ENCODE measurements at places on chromosomes 3 and 15.
A peak's percentile ranks its signal among the peaks of the same experiment; 100 is the strongest.

GRCh38 chr15:96974761-96975160 is 644.3 kb downstream of the NR2F2 start:
- DNase-seq = no peak

- no peak for DNase-seq
These were observed 268.9 kb upstream of the KCNMB2 start for GRCh38 chr3:178267158-178267844.

- no peak for DNase-seq
These were observed 231.0 kb upstream of the IGF1R start for GRCh38 chr15:98417346-98417745.

- no peak for DNase-seq
These were observed 239.9 kb upstream of the ATP10A start for GRCh38 chr15:26103002-26103404.

DNA sequence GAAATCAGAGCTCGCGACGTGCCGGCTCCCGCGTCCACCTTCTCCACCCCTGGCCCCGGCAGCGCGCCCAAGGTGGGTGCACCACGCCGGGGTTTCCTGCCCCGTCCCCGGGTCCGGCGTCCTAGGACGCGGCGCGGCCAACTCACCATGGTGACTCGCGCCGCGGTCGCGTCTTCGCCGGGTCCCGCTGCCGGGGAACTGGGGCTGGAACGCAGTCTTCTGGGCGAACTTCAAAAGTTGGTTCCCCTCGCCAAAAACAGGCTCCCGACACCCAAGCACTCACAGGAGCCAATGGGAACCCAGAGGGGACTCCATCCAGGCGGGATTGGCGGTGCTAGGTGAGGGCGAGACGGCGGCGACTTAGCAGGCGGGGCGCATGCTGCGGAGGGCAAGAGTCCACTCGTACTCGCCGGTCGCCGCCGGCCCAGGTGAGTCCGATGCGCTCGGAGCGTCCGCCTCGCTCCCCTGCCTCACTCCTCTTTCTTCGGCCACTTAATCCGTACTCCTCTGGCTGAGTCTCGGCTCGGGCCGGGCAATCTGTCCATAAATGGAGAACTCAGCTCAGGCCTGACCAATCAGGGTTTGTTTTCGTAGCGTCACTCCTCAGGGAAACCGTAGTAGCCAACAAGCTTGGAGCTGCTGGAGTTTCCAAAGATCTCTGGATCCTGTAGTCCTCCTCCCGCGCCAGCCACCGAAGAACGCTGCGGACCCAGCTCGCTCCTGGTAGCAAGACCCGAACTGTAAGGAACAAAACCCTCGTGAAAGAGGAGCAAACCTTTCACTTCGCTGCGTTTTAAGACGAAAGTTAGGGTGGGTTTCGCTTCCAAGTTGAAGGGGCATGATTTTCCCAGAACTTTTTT is at the start of gene MYO1E:
Gene MYO1E, minus strand, starts transcription at position 520 of the 860 bp plus-strand sequence. Its CDS starts 371 bp downstream, at position 149.
- no peak for DNase-seq

GRCh38 chr15:86877171-86877631 is 797.5 kb downstream of the AGBL1 start:
- DNase-seq = no peak

DNA sequence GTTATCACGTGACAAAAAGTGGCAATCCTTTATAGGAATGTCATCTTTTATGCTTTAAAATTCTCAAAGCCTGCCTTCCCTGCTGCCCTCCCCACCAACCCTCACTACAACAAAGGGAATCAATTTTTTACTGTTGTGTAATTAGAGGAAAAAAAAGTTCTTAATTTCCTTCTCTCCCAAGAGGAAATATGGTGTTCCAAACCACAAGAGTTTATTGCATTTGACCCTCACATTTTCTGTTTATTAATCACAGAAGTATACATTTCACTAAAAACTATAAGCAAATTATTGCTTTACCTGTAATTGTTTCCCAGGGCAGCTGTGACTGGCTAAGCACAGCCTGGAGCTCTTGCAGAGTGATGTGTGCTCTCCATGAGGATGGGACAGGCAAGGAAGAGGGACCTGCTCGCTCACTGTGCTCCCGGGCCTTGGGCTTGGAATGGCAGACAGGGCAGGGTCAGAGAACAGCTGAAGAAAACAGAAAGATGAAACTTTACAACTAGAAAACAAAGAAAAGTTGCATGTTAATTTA is 31.3 kb upstream of the ATP10A start:
- no peak for DNase-seq

DNA sequence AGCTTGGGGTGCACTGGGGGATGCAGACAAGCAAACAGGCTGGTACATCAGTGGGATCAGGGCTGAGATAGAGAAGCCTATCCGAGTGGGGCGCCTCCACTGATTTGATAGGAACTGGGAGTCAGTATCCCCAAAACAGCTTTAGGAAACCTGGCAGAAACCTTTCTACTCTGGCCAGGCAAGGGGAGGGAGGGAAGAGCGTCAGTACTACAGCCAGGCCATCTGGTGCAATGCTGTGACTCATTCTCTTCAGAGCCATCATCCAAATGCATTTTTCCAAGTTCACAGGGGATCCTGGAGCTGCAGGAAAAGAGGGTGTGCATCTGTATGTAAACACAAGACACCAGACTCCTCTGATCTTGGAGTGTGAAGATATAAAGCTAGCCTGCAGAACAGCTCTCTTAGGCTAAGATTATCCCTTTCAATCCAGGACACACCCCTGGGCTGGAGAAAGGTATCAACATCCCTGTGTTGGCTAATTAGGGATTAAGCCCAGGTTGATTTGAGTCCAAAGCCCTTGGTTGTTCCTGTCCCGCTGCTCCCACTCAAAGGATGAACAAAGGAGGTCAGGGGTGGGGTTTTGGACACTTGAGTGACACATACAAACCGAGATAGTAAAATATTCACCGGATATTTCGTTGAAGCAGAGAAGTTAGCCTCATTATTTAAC is 9.3 kb downstream of the GALNT15 start:
- DNase-seq = no peak

- DNase-seq = no peak
These were observed 56.0 kb downstream of the RFX7 start for GRCh38 chr15:56187665-56188064.

DNA sequence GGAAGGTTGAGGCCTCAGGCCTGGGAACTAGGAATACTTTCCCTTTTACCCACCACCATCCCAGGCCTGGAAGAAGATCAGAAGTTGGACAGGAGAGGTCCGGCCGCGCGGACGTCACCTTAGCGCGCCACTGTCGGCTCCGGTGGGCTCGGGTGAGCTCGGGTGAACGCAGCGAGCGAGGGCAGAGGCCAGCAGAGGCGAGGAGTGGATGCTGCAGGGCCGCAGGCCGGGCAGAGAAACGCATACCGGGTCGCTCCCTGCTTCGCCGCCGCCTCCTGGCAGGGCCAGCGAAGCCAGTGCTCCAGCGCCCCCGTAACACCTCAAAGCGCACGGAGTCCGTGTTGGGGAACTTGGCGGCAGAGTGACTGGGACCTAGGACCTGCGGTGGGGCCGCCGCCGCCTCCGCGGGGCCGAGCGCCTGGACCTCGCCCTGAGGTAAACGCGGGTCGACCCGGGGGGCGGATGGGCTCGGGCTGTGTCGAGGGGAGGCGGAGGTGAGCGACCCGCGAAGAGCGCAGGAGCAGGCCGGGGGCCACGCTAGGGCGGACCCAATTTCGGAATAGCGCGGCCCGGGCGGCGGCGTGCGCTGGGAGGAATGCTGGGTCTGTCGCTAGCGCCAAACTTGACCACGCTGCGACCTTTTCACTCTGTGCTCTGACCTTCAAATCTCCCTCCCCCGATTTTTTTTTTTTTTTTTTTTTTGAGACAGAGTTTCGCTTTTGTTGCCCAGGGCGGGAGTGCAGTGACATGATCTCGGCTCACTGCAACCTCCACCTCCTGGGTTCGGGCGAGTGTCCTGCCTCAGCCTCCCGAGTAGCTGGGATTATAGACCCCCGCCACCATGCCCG is 1.6 kb downstream of the CYP11A1 start:
- DNase-seq = no peak

DNA sequence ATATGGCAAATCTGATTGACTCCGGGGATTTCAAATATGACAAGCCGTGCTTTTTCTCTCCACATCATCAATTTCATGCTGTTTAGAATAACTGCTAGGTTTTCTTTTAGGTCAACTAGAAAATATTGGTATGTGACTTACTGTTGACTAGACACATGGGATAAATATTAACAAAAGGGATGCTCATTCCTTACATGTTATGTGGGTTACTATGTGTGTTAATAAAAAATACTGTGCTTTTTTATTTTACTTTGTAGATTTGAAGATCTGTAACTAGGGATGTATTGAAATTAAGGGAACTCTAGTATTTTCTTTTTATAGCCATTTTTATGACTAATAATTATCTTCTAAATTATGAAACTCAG is 264.6 kb upstream of the COL8A1 start:
- no peak for DNase-seq

DNA sequence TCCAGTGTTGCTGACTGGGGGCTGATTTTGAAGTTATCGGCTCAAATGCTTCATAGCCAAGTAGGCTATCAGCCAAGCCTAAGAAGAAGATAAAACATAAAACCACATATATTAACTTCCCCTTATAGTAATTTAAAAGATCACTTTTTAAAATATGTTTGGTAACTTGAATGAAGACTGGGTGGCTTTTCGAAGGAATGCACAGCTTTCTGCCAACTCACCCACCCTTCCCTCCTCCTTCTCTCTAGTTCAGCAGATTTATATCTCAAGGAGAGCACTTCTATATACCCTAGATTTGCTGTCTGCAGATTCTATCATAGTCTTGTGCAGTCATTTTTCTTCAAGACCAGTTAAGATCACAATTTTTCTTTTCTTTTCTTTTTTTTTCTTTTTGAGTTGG is 189.4 kb upstream of the CHRM5 start:
- DNase-seq = no peak

GRCh38 chr15:42182961-42183360 is 25.1 kb downstream of the VPS39 start:
- DNase-seq = no peak

DNA sequence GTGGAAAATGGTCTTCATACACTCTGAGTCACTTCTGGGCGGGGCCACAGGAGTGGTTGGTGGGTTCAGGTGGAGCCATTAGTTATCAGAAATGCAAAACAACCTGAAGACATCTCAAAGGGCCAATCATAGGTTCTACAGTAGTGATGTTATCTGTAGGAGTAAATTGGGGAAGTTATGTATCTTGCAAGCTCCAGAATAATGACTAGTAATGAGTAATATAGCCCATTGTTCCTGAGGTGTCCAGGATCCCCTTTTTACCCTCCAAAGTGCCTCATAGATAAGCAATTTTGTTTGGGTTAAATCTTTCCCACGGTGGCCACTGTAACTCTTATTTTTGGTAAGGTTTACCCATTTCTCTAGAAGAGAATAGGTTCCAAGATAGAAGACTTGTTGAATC is 91.7 kb downstream of the PIK3R4 start:
- DNase-seq = peak; percentile 3

DNA sequence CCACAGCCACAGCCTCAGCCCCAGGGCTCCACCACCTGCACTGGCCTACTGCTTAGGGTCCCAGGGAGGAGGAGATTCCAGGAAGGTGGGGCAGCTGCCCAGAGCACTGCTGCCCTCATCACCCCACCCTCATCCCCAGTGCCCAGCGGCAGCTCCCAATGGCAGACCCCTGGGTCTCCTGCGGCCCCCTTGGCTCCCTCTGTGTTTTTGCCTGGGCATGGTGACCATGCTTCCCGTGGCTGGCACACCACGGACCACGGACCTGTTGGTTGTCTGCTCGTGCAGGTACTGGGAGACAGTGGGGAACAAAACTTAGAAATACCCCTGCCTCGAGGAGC is 2.7 kb downstream of the CHST13 start:
- no peak for DNase-seq

GRCh38 chr3:190586631-190587011 is 72.7 kb downstream of the IL1RAP start:
- no peak for DNase-seq

- no peak for DNase-seq
These were observed 312.3 kb upstream of the ONECUT1 start for GRCh38 chr15:53102483-53102882.

GRCh38 chr15:68126396-68126795 is 72.3 kb downstream of the PIAS1 start:
- DNase-seq = no peak

GRCh38 chr3:40920041-40920440 is 279.3 kb upstream of the CTNNB1 start:
- DNase-seq = no peak

DNA sequence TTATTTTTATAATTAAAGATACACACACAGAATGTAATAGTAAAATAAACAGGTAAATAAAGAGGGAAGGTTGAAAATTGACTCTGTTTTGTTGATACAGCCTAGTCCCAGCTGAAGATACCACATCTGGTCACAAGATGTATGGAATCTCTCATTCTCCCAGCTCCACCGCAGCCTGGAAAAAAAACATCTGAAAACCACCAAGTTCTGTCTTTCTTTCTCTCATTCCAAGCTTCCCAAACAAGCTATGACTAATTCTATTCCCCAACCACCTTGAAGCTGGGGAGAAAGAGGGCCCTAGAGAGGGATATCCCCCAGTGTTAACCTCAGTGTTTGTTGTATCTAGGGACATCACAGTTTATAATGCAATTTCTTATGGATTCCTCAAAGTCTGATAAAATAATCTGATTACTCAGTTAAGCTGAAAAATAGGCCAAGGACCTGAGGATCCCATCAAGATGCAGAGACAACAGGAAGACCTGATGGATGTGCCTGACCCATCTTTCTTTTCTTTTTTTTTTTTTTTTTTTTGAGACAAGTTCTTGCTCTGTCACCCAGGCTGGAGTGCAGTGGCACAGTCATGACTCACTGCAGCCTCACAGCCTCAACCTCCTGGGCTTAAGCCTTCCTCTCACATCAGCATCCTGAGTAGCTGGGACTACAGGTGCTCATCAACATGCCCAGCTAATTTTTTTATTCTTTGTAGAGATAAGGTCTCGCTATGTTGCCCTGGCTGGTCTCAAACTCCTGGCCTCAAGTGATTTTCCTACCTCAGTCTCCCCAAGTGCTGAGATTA is 38.1 kb downstream of the SRGAP3 start:
- DNase-seq = no peak

DNA sequence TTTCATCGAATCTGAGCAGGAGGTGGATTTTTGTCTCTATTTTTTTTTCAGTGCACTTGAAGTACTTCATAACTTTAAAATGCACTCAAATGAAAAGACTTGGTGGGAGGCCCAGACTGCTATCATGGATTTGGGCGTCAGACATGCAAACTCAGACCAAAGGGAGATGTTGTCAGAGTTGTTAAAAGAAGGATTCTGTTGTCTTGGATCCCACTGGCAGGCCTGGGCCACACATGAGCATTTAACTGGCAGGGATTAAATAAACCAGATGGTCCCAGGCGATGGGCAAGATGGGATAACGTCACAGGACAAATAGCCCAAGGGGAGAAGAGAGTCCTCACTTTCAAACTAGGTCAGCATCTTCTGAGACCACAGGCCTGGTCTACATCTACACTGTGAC is 15.4 kb downstream of the RTP1 start:
- DNase-seq = no peak

- no peak for DNase-seq
These were observed 264.3 kb upstream of the LRTM1 start for GRCh38 chr3:55191911-55192775.

- DNase-seq = no peak
These were observed 143.2 kb downstream of the KLHL25 start for GRCh38 chr15:85651548-85651947.

DNA sequence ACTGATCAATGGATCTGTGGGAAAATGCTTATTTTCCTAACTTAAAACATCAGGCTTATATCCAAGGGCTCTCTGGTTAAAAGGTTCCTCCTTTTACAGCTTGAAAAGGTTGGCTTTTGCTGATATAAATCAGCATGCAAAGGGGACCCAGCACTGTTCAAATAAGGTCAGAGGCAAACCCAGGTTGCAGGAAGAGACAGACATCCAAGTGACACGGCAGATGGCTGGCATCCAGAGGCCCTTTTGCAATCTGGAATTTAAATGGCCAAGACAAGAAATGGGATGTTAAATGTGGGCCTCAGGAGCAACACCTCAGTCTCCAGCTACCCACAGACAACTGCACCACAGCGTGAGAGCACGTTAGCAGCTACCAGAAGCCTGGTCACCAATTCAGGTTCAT is 6.3 kb downstream of the SH3BP5 start:
- DNase-seq = no peak

Measured in AML-193 (cell line).